IPS-NIHi11 (cell line): ENCODE measurements at places on chromosomes 4 and X.

DNA sequence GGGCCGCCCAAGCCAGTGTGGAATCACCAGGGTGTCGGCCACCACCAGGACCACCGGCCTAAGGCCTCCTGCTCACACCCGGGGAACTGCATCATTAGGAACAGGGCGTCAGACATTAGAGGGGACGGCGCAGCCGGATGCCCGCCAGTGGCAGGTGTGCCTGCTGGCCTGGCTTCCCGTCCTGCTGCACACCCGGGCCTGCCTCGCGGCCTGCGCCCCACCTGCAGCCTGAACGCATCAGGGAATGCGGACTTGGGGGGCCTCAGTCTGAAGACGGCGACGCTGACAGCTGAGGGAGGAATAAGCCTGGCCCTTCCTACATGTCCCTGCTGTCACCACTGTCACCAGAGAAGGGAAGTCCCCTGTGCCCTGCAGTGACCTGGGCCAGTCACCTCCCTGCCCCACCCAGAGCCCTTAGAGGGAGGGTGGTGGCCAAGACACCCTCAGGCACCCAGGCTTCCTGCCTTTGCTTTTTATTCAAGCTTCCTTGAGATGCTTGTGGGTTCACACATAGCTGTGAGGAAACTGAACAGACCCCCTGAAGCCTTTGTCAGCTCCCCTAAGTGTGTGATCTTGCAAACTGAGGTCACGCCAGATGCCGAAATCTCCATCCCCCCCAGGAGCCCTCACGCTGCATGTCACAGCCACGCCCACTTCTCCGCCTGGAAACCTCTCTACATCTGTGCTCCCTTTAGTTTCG, 3.2 kb downstream of the DGKQ start:
- DNase-seq, result no peak

DNA sequence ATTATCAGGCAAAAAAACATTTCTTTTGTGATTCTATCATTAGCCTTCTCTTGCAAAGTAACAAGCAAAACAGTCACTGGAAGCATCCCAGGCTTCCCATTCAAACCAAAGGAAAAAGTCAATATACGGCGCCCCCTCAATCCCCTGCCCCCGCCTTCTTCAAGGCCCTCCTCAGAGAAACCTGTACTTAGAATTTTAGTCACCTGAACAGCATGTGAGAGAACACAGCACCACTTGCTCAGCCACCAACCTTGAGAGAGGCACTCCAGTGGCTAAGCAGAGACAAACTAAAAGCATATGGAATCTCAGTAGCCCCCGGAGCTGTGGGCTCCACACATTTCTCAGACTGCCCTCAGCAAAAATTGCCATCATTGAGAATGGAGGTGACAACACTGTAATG, 25.2 kb downstream of the LEF1 start:
- DNase-seq, result no peak

DNA sequence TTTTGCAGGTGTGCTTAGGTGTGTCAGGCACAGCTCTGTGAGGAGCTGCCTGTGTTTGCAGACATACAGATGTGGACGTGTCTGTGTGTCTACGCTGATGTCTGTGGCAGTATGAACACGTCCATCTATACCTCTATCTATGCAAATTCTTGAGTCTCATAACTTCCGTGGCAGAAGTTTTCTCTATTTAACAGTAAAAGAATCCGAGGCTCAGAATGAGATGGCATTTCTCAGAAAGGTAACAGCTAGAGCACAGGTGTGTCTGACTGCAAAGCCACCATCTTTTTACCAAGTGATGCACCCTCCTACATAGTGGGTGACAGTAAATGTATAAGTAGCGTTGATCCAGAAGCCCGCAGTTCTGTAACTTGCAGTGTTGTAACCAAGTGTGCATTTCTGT, 39.9 kb upstream of the CYP4V2 start:
- no peak for DNase-seq

DNA sequence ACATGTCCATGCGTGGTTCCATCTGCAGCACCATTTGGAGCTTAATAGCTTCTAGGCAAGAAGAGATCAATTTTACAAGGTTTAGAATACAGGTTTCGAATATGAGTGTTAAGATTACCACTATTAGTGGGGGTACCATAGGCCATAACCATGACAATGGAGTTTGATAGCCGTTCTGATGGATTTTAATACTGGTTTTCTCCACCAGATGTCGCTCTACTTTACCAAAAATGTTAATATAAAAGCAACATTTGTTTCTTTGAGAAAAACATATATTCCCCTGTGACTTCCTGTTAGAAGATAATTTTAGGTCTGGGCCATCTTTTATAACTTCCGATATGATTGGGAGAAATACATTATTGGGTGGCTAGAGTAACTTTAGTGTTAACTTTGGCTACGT, 499.7 kb upstream of the POU3F4 start:
- DNase-seq, result peak; percentile 4

DNA sequence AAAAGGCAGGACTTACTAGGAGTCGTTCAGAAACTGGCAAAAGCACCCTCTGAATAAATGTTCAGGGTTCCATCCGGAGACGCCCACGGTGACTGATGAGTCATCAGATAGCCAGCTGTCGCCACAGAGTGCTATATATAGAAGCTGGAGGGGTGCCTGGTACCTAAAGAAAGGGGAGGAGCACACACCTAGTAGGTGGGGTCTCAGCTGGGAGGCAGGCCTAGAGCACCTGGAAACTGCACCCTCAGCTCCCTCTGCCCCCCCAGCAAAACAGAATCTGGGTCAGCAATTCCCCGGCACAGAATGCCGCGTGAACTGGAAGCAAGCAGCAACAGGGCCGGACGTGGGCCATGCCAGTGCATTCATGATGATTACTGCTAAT, 242.0 kb downstream of the BCOR start:
- peak; percentile 48 for DNase-seq

GRCh38 chrX:131763674-131764073, 219.8 kb downstream of the OR13H1 start:
- DNase-seq, result no peak

DNA sequence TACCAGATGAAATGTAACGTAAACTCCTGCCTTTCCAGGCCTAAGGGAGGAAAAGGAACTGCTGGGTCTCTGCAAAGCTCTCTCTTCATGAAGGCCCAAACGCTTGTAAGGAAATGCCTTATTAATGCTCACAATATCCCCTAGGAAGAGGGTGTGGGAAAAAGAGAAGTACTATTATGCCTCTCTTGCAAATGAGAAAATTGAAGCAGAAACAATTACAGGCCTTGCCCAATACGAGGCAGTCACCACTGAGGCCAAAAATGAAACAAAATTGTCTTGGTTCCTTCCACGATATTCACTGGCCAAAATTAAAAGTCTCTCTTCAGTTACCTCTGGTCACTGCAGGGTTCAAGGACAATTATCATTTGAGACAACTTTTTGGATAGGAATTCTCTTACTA, 3.2 kb downstream of the SCARB2 start:
- no peak for DNase-seq

GRCh38 chrX:151873096-151873495, 39.6 kb upstream of the MAGEA4 start:
- DNase-seq, result no peak

- no peak for DNase-seq
These were observed 52.2 kb downstream of the CXorf49B start for GRCh38 chrX:71815121-71815905.
